ENCODE measurements at places on chromosomes 16 and 17. TPM values are rescaled to one million over a fixed set of nuclear protein-coding genes. Genes with fewer than 3 reads are reported as not detected.

CACNG5 gene
- total RNA-seq: not detected

VAMP2 gene
- 35.7 TPM for total RNA-seq

PRKCB gene
- total RNA-seq: 0.66 TPM

GRCh38 chr17:37050920-37051319 lies 102.2 kb downstream of the AATF start:
- no peaks in the 10 kb centered on the region for H3K36me3 ChIP-seq
- no peaks in the 10 kb centered on the region for H3K27me3 ChIP-seq
- H3K4me1 ChIP-seq: no peaks in the 10 kb centered on the region
- no peak for DNase-seq

DNA sequence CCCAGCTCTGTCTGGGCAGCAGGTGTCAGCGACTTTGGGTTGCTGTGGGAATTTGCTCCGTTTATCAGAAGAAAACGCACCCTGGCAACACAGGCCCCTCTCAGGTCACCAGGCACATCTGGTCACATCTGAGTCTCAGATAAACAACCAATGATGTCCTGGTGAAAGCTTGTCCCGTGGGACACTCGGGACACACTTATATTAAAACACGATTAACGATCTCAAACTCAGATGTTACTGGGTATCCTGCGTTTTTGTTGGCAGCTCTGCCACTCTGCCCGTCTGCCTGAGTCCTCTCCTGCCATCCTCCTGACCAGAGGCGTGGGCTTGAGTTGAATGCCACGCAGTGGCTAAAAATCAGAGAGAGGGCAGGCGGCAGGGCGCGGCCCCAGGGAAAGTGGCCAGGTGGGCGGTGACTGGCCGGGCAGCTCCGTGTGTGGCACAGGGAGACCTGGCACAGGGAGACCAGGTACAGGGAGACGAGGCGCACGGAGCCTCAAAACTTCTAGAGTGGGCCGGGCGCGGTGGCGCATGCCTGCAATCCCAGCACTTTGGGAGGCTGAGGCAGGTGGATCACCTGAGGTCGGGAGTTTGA lies 2.1 kb downstream of the SECTM1 start:
- peaks cover 70% of the 10 kb centered on the region for H3K27me3 ChIP-seq
- no peak for DNase-seq
- no peak overlapping the region for H3K27ac ChIP-seq

- H3K4me3 ChIP-seq: no peak overlapping the region
- no peaks in the 10 kb centered on the region for H3K27me3 ChIP-seq
- no peak overlapping the region for H3K27ac ChIP-seq
- no peaks in the 10 kb centered on the region for H3K4me1 ChIP-seq
- no peaks in the 10 kb centered on the region for H3K36me3 ChIP-seq
Measured at GRCh38 chr16:81866820-81867440, 87.8 kb downstream of the PLCG2 start.

DNA sequence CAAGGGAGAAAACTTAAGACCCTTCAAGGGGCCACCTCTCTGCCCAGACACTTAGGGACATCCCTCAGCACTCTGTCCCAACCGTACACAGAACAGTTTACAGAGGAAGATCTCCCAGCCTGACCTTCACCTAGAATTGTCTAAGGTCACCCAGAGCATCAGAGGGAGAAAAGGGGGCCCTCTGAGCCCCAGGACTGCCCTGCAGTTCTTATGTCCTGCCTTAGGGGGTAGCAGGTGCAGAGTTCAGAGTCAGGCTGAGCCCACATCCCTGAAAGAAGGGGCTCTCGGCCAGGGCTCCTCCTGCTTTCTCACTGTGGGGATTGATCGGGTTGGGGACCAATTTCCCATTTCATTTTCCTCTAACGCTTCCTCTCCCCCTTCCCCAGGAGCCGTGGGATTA lies 15.4 kb downstream of the CA4 start:
- no peaks in the 10 kb centered on the region for H3K36me3 ChIP-seq
- no peaks in the 10 kb centered on the region for H3K27me3 ChIP-seq
- no peak overlapping the region for H3K4me3 ChIP-seq
- H3K4me1 ChIP-seq: peaks cover 11% of the 10 kb centered on the region
- no peak overlapping the region for H3K27ac ChIP-seq

Measured in cardiac muscle cell (in vitro differentiated cells and primary cell).